ENCODE measurements at places on chromosomes 2 and 18.

GRCh38 chr2:99821039-99821438, 321.4 kb downstream of the AFF3 start:
- no peak for DNase-seq
- no peaks in the 10 kb centered on the region for H3K4me1 ChIP-seq

GRCh38 chr2:219446101-219446504, 11.5 kb downstream of the SPEG start:
- H3K4me3 ChIP-seq, result no peak overlapping the region
- DNase-seq, result no peak
- H3K27ac ChIP-seq, result peak overlapping the region; percentile 92
- H3K27me3 ChIP-seq, result no peaks in the 10 kb centered on the region

- H3K4me3 ChIP-seq, result no peak overlapping the region
- H3K27ac ChIP-seq, result no peak overlapping the region
- no peaks in the 10 kb centered on the region for H3K27me3 ChIP-seq
- H3K4me1 ChIP-seq, result no peaks in the 10 kb centered on the region
- DNase-seq, result no peak
Measured at GRCh38 chr2:8639122-8639635, 42.7 kb upstream of the ID2 start.

DNA sequence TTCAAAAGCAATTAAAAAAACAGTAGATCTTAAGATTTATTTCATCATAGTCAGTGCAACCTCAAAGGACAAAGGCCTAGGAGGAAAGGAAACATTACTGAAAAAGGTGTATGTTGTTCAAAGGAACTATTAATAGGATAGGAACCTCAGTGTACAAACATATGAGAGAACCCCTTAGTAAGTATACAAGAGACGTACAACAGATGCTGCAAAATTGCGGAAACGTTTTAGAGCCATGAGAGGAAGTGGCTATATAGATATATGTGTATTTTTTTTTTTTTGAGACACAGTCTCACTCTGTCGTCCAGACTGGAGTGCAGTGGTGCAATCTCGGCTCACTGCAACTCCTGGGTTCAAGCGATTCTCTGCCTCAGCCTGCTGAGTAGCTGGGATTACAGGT, 22.2 kb downstream of the PIK3C3 start:
- no peaks in the 10 kb centered on the region for H3K27me3 ChIP-seq
- no peak for DNase-seq
- no peak overlapping the region for H3K4me3 ChIP-seq
- H3K27ac ChIP-seq, result no peak overlapping the region
- H3K36me3 ChIP-seq, result peaks cover 29% of the 10 kb centered on the region

DNA sequence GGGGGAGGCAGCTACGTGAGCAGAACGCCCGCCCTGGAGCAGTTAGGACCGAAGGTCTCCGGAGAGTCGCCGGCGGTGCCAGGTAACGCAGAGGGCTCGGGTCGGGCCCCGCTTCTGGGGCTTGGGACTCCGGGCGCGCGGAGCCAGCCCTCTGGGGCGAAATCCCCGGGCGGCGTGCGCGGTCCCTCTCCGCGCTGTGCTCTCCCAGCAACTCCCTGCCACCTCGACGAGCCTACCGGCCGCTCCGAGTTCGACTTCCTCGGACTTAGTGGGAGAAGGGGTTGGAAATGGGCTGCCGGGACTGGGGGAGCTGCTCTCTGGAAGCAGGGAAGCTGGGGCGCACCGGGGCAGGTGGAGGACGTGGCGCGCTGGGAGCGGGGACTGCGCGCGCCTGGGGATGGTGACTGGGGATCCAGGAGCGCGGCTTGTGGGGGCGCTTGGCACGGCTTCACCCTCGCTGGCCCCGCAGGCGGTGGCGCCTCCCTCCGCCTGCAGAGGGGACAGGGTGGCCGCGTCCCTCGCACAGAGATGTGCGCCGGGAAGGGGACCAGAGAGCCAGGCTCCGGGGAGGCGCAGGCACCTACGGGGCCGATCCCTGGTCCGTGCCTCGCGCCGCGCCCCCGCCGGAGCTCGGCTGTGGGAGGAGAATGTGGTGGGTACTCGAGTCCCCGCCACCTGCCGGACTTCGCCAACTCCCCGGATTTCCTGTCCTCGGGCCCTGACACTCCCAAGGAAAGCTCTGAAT, 688 bp downstream of the CDH20 start:
- H3K4me3 ChIP-seq, result peak overlapping the region; percentile 47
- peaks cover 16% of the 10 kb centered on the region for H3K4me1 ChIP-seq
- no peak for DNase-seq
- peaks cover 38% of the 10 kb centered on the region for H3K27me3 ChIP-seq
- H3K27ac ChIP-seq, result peak overlapping the region; percentile 9
- no peaks in the 10 kb centered on the region for H3K36me3 ChIP-seq

DNA sequence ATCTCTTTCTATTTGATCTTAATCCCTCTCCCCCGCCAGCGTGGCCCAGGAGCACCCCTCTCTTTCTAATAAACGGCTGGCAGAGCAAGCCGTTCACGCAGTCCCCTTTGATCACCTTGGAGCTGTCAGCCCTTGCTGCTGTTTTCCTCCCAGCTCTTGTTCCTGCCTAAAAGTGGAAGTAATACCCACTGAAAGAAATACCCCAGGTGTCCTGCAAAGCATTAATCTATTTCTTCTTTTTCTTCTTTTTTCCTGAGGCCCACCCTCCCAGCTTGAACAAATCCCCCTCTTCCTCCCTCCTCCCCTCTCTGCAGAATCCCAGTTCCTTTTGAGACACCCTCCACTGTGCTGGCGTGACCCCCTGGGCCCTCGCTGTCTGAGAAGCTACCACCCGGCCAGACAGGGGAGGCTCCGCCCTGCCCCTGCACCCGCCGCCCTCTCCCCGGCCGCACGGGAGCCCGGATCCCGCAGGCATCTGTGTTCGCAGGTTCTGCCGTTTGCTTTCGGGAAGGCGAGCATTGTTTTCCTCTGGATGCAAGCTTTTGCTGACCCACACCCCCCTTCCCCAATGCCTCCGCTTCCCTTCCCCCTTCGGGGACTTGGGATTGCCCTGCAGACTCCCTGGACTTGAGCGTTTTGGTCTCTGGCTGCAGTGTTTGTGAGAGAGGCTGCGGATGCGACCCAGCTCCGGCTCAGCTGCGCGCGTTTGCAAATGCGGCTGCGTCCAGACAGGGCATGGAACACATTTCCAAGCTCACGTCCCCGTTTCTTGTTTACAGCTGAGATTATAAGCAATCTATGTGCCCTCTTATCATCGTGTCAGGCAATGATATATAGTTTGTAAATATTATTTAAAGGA, 631.5 kb downstream of the NYAP2 start:
- H3K4me1 ChIP-seq, result peaks cover 7% of the 10 kb centered on the region
- DNase-seq, result no peak

- H3K27me3 ChIP-seq, result no peaks in the 10 kb centered on the region
- no peaks in the 10 kb centered on the region for H3K36me3 ChIP-seq
- H3K27ac ChIP-seq, result no peak overlapping the region
- no peaks in the 10 kb centered on the region for H3K4me1 ChIP-seq
- no peak for DNase-seq
- no peak overlapping the region for H3K4me3 ChIP-seq
Measured at GRCh38 chr2:163934131-163934530, 198.3 kb upstream of the FIGN start.

- H3K4me1 ChIP-seq, result no peaks in the 10 kb centered on the region
- H3K4me3 ChIP-seq, result no peak overlapping the region
- no peaks in the 10 kb centered on the region for H3K27me3 ChIP-seq
- H3K36me3 ChIP-seq, result no peaks in the 10 kb centered on the region
Measured at GRCh38 chr2:88933980-88934379, 242.5 kb downstream of the RPIA start.

GRCh38 chr2:207506426-207506825, 23.3 kb upstream of the CREB1 start:
- DNase-seq, result no peak
- no peaks in the 10 kb centered on the region for H3K4me1 ChIP-seq
- no peak overlapping the region for H3K4me3 ChIP-seq
- no peaks in the 10 kb centered on the region for H3K36me3 ChIP-seq

DNA sequence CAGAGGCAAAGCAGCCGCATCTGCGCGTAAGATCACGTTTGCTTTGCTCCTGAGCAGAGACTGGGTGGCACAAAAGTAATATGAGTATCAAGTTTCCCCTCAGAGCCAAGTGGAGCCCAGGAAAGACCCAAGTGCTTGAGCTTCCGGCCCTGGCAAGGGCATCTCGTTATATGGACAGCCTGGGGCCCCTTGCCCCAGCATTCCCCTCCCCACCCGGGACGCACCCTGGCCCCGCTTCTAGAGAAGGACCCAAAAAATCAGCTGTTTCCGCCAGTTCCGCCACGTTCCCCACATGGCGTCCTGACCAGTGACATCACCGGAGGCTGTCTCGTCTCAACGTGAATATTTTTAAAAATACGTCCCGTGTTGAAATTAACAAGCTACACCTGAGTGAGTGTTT, 135.1 kb downstream of the NFATC1 start:
- no peak overlapping the region for H3K27ac ChIP-seq
- DNase-seq, result no peak
- H3K4me1 ChIP-seq, result peaks cover 19% of the 10 kb centered on the region
- peaks cover 84% of the 10 kb centered on the region for H3K27me3 ChIP-seq
- H3K36me3 ChIP-seq, result peaks cover 14% of the 10 kb centered on the region

GRCh38 chr2:56473524-56473923, 289.7 kb downstream of the CCDC85A start:
- no peak overlapping the region for H3K4me3 ChIP-seq
- no peaks in the 10 kb centered on the region for H3K36me3 ChIP-seq
- no peak for DNase-seq
- no peaks in the 10 kb centered on the region for H3K4me1 ChIP-seq

DNA sequence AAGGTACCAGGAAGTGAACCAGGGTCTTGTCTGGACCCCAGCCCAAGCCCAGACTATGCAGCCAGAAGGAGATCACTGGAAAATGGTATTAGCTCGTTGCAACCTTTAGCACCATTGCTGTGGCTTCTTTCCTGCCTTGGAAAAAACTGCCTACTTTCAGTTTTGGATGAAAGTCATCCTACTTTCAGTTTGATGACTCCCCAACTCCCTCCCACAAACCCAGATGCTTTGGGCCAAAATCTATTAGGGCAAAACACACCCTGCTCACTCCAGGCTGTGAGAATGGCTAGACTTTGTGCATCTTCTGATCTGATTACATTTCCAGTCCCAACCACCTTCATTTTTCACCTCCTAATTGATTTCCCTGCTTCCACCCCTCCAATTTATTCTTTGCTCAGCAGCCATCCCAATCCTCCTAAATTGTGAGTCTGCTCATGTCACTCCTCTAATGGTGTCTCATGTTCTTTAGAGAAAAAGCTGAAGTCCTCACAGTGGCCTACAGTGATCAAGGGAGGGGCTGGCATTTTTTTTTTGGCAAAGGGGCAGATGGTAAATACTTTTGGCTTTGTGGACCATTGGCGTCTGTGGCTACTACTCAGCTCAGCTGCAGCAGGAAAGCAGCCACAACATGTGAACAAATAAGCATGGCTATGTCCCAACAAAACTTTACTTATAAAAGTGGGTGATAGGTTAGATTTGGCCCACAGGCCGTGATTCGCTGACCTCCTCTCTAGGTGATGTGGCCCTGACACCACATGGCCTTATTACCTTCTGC, 368.7 kb downstream of the SLC4A3 start:
- no peak overlapping the region for H3K4me3 ChIP-seq
- H3K27me3 ChIP-seq, result no peaks in the 10 kb centered on the region
- no peaks in the 10 kb centered on the region for H3K36me3 ChIP-seq
- no peaks in the 10 kb centered on the region for H3K4me1 ChIP-seq

DNA sequence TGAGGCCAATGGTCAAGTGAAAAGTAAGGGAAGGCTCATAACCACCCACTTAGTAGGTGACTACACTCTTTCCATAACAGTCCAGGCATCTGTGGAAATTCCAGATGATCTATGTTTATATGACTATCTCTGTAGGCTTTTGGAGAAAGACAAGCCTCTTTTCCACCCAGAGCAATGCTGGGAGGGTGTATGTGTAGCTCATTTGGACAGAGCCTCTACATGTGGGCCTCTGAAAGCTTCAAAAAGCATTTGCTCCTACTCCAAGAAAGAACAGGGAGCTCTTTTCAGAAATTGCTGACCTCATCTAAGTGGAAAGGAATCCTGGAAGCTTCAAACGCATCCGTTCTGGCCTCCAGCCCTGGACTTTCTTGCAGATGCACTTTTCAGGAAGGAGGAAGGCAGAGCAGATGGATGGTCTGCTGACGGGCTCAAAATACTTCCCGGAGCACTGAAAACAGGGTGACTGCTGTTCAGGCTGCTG, 308.7 kb downstream of the LRATD1 start:
- no peaks in the 10 kb centered on the region for H3K36me3 ChIP-seq
- H3K4me1 ChIP-seq, result no peaks in the 10 kb centered on the region
- H3K4me3 ChIP-seq, result no peak overlapping the region
- no peak for DNase-seq
- H3K27me3 ChIP-seq, result no peaks in the 10 kb centered on the region
- H3K27ac ChIP-seq, result no peak overlapping the region

GRCh38 chr2:187129868-187130267, 280.9 kb upstream of the ZSWIM2 start:
- no peak overlapping the region for H3K27ac ChIP-seq
- no peaks in the 10 kb centered on the region for H3K36me3 ChIP-seq
- no peak overlapping the region for H3K4me3 ChIP-seq
- DNase-seq, result no peak
- no peaks in the 10 kb centered on the region for H3K27me3 ChIP-seq

DNA sequence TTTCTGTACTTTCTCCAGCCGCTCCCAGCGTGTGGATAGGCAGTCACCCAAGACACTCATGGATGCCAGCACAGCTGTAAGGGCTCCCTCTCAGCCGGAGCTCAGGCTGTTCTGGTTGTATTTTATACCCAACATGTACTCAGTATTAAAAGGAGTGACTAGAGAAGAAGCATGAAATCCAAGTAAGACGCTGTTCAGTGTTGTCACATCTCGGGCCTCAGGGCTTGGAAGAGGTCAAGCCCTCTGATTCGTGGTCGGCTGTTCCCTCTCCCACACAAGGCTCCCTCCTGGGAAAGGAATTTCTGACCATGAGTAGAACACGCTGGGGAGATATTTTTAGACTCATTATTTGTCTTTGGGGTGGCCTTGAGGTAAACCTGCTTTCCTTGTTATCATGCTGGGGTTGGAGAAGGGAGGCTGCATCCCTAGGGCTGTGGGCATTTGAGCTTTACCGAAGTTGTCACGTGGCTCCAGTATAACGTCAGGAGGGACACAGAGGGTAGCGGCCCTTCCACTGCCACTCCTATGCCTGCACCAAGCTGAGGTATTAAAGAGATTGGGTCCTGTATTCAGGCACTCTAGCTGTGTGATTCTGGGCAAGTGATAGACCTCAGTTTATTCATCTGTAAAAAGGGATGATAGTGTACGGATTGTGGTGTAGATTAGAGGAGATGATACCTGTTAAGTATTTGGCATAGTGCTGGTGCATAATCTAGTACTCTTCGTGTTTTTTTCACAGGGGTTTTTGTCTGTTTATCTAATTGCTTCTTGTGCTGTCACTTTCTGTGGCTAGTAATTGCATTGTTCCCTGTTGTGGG, 34.1 kb downstream of the HK2 start:
- no peak overlapping the region for H3K4me3 ChIP-seq
- no peak for DNase-seq
- H3K36me3 ChIP-seq, result no peaks in the 10 kb centered on the region
